ENCODE measurements at places on chromosomes 3 and 15. TPM values are rescaled to one million over a fixed set of nuclear protein-coding genes. Genes with fewer than 3 reads are reported as not detected.

GRCh38 chr3:178537122-178537705 is 978 bp downstream of the KCNMB2 start:
- no peak for DNase-seq

DNA sequence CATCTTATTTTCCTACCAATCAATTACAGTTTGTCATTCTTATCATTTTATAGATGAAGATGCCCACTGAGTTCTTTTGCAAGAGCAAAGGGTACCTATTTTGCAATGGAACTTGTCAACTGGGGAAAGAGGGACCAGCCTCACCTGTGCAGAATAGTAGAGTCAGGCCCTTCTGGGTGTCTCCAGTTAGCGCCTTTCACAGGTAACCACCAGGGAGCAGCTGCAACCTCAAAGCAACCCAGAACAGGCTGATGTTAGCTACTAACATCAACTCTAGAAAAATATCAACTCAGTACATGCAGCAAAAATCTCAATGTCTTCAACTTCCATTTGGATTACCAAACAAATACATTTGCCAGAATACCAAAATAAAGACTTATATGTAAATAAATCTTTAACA is 47.1 kb downstream of the SUMF1 start:
- DNase-seq, result no peak

GRCh38 chr15:85595804-85596536 is 198.8 kb downstream of the KLHL25 start:
- DNase-seq, result no peak

- no peak for DNase-seq
Measured at GRCh38 chr15:92667287-92667904, 11.8 kb upstream of the FAM174B start.

MFAP1 gene
- total RNA-seq, result 46.4 TPM

CKMT1A gene
- not detected for total RNA-seq

ERICH6 gene
- not detected for total RNA-seq

All from RPMI7951 (cell line).